Activated CD8-positive, alpha-beta memory T cell treated with anti-CD3 and anti-CD28 coated beads, Interleukin-2, amount 10 ng/mL, durations not matched to agents 7 days and 5 days (primary cell): ENCODE measurements at places on chromosomes 3 and 15. TPM values are rescaled to one million over a fixed set of nuclear protein-coding genes. Genes with fewer than 3 reads are reported as not detected.

- no peak for DNase-seq
- no peak overlapping the region for H3K27ac ChIP-seq
- no peaks in the 10 kb centered on the region for H3K36me3 ChIP-seq
- H3K27me3 ChIP-seq, result no peaks in the 10 kb centered on the region
- H3K4me1 ChIP-seq, result no peaks in the 10 kb centered on the region
Measured at GRCh38 chr3:154783521-154783931, 296.6 kb upstream of the MME start.

ATP13A5 gene
- not detected for total RNA-seq

ZNF660 gene
- 0.30 TPM for total RNA-seq

CCR8 gene
- total RNA-seq, result 47.6 TPM

DNA sequence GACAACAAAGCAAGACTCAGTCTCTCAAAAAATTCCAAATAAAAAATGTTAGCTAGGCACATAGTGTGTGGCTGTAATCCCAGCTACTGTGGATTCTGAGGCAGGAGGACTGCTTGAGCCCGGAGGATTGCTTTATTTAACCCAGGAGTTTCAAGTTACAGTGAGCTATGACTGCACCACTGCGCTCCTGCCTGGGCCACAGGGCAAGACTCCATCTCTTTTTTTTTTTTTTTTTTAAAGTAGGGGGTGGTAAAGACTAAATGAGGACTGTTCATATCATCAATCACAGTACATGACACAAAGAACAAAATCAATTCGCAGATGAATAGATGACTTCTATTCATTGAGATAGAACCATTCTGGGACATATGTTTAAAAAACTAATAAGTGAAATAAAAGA, 48.1 kb downstream of the ACAP2 start:
- H3K4me1 ChIP-seq, result peaks cover 6% of the 10 kb centered on the region
- no peak for DNase-seq
- no peak overlapping the region for H3K4me3 ChIP-seq
- H3K36me3 ChIP-seq, result peaks cover 4% of the 10 kb centered on the region
- no peaks in the 10 kb centered on the region for H3K27me3 ChIP-seq
